CD4-positive, alpha-beta T cell treated with Interleukin-10 for 1 hour (primary cell): ENCODE measurements at places on chromosomes 6 and 20.

DNA sequence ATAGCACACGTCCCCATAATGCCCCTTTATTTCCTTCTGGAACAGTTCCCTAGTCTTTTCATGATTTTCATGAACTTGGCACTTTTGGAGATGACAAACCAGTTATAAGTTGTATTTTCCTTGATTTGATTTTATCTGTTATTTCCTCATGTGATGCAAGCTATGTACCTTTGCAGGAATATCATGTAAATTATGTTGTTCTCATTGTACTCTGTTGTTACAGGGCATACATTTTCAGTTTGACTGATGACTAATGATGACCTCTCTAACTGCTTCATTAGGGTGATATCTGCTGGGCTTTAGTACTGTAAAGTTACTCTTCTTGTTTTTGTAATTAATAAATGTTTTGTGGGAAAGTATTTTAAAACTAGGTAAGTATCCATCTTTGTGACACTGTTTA, 147.3 kb downstream of the ZFAND3 start:
- DNase-seq = no peak

DNA sequence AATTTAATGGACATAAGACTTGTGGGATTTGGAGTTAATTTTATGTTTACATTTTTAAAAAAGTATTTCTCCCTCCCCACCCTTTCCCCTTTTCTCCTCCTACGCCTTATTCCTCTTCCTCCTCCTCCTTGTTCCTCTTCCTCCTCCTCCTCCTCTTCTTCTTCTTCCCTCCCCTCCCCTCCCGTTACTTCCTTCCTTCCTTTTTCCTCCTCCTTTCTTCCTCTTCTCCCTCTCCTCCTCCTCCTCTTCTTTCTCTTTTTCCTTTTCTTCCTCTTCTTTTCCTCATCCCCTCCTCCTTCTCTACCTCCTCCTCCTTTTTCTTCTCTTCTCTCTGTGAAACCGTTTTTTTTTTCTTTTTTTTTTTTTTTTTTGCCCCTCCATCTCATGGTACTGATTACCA, 139.6 kb downstream of the EYA4 start:
- DNase-seq = no peak

- DNase-seq = no peak
Observed at GRCh38 chr20:48148916-48149672, 363.8 kb upstream of the SULF2 start.

- no peak for DNase-seq
Observed at GRCh38 chr20:11436113-11436905, 481.4 kb upstream of the BTBD3 start.

DNA sequence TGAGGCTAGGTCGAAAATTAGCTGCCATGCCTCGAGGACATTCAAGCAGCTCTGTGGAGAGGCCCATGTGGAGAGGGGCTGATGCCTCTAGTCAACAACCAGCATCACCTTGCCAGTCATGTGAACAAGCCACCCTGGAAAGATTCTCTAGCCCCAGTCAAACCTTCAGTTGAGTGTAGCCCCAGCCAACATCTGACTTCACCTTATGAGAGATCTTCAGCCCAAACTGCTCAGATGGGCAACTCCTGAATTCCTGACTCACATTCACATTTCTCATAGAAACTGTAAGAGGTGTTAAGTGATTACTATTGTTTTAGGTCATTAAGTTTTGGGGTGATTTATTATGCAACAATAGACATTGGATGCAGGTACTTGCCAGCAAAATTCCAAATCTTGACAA, 44.9 kb downstream of the GJA10 start:
- DNase-seq = no peak

DNA sequence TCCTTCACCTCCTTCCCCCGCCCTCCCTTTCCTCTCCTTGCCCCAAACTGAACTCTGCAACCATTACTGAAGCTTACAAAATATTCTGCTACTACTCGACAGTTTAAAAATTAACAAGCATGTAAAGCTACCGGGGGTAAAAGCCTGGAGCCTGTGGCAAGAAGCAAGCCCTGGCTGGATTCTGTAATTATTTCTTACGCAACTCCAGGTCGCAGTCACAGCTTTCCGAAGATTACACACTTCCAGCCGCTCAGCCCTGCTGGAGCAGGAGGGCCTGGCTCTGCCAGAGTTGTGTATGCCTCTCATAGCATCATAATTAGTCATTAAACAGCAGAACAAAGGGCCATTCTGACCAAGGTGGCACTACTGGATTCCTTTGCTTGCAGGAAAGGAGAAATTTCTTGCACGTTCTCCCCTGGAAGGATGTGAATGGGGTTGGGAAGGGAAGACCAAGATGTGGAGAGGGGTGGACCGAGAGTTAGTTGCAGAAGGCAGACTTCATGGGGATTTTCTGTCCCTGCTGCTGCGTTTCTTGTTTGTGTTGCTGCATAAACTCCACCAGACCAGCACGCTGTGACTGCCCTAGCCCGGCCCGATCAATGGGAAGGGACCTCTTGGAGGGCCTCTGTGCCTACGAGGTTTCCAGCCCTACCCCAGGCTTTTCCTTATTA, 23.6 kb downstream of the FOXQ1 start:
- no peak for DNase-seq

- DNase-seq = no peak
Observed at GRCh38 chr6:119628691-119629594, 279.4 kb upstream of the MAN1A1 start.

- no peak for DNase-seq
Observed at GRCh38 chr6:125639466-125640020, 109.9 kb upstream of the HEY2 start.

DNA sequence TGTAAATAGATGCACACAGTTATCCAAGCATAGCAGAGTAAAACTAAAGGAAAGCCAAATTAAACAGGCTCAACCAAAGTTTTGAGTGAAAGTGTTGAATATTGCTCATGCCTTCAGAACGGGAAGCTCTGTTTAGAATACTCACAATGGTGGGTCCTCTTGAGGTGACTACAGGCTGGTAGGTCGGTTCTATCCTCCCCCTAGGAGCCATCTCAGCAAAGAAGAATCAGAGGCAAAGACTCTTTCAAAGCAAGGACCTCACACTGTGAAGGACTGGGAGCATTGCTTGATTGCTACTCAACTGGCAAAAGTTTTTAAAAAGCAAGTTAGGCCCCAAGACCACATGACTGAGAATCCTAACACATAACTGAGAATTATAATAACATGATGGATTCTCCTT, 88.4 kb upstream of the JAG1 start:
- DNase-seq = no peak

DNA sequence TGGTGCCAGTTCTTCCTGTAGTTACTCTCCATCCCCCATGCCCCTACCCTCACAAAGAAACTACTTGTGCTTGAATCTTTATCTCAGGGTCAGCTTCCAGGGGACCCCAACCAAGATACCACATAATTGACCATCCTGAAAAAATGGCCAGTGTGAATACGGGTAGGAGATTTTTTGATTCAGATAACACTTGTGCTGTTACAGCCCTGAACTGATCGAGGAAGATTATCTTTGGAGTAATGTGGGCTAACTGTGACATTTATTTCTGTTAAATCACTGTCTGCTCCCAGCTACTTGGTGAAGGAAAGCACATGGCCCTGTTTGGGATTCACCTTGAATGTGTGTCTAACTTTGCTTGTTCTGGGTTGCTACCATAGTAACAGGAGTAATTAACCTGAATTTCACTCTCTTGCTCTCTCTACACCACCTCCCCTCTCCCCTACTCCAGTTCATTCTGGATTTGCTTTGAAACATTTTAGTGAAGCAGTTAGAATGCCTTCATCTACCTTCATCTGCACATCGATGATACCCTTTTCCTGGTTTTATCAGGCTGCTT, 219.6 kb upstream of the CHD6 start:
- no peak for DNase-seq

- DNase-seq = no peak
Observed at GRCh38 chr6:12572896-12573827, 143.4 kb upstream of the PHACTR1 start.

GRCh38 chr6:26501482-26501986, 1.4 kb downstream of the BTN1A1 start:
- DNase-seq = peak; percentile 42

DNA sequence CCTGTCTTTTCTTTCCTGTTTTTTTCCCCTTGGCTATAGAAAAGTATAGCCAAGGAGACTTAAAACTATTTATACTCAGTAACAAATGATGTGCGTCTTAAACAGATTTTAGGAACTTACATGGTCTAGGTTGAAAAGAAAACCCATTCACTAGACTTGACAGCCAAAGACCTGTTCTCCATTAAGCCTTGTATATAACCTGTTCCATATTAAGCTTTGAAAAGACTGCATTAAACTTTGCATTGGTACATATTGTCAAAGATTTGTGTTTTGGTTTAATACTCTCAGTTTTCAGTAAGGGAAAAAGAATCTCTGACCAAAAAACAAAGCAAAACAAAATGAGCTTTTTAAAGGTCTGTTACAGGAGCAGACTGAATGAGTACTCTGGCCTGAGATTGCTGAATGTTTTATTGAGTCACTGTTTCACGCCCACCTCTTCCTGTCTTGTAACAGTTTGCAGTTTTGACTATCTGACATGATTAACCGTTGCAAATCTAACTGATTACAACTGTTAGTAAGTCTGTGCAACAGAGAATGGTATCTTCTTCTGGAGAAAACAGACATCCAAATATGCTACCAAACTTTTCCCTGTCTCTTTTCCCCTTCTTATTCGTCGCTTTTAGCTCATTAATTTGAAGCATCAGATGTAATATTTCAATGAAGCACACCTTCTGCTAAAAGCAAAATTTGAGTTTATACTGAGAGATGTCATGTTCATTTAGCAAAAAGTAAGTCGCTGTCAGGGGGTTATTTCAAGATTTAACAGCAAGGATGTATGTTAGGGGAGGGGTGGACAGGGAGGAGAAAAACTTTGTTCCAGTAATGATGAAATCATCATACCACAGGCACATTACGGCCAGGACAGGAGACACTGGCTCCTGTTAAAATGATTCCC, 59.1 kb upstream of the SUPT3H start:
- DNase-seq = no peak

DNA sequence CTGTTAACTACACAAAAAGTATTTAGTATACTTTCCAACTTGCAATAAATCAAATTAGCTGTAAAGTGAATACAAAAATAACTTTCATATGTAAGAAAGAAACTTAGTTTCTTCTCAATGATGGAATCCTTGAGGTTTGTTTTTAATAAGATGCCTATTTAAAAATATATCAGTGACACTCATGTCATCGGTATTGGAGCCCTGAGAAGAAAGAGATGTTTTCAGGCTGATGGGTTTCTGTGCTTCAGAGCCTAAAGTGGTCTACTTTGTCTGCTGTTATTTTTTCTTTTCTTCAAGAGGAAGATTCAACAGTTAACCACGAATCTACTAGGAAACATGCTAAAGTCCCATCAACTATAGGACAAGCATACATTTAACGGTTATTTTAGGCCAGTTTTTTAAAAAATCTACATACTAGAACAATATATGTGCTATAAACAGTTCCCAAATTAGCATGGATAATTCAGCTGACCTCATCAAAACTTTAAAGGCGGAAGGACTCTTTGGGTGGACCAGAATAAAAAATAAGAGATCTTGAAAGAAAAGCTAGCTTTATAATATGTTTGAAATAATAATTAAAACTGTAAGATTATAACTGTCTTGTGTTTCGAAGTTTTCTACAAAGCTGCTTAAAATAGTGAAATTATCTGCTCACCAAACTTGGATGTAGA, 147.0 kb upstream of the SAMD5 start:
- no peak for DNase-seq

DNA sequence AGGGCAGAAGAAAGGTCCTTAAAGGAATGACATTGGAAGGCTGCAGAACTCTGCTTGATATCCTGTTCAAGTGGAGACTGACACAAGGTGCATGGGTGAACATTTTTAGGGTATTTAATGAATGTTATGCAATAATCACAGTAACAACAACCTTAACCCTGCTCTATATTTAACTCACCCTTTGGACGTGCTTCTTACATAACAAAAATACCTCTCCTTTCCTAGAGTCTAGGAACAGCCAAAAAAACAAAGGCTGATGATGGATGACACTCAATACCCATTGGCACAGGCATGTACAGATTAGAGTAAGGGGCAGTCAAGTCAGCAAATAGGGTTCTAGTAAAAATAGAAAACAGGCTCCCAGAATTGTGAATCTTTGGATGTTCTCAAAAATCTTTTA, 30.6 kb downstream of the ROS1 start:
- DNase-seq = no peak

GRCh38 chr20:57868310-57868709, 158.5 kb upstream of the PMEPA1 start:
- no peak for DNase-seq

GRCh38 chr6:12956991-12957320, 240.4 kb downstream of the PHACTR1 start:
- no peak for DNase-seq

DNA sequence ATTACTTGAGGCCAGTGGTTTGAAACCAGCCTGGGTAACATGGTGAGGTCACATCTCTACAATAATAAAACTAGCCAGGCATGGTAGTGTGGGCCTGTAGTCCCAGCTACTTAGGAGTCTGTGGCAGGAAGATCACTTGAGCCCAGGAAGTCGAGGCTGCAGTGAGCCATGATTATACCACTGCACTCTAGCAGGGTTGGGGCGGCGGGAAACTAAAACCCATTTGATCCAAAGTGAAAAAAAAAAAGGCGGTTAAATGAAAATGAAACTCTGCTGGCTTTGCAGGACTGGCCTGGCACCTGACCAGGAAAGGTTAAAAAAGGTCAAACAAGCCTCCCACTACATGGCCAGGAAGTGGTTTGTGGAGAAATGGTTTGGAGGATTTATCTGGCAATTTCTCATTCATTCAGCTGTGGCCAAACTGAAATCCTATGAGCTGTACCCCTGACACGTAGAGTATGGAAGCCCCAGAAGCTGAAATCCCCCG, 36.6 kb downstream of the MTRES1 start:
- DNase-seq = peak; percentile 17

DNA sequence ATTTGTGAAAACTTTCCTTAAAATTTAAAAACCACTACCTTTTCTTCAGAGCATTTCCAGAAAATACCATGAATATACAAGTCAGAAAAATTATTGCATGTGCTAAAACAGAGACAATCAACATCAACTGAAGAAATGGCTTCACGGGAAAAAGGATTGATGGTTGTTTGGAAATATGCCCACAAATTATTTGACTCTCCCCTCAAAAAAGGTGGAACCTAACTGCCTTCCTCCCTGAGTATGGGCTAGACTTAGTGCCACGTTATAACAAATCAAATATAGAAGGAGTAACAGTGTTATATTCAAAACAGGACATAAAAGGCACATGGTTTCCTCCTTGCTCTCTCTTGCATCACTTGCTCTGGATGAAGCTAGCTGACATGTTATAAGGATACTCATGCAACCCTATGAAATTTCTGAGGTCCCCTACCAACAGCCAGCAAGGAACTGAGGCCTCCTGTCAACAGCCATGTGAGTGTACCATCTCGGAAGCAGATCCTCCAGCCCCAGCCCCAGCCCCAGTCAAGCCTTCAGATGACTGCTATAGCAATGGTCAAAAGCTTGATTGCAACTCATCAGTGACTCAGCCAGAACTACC, 8.4 kb downstream of the BTBD9 start:
- no peak for DNase-seq

GRCh38 chr6:126064257-126064747, 78.0 kb downstream of the TRMT11 start:
- DNase-seq = no peak
